A549 treated with CORT108297 at 1 μM for 4 hours (cell line): ENCODE measurements at places on chromosomes 4 and X. TPM values are rescaled to one million over a fixed set of nuclear protein-coding genes. Genes with fewer than 3 reads are reported as not detected.

LIAS gene
- total RNA-seq, result 10.0 to 13.3 TPM (median 11.0 TPM) in 5 replicates

FHDC1 gene
- total RNA-seq, result 0.35 to 0.54 TPM (median 0.44 TPM) in 5 replicates

IL2RG gene
- 0.07 to 0.32 TPM in 2 of 5 replicates, not detected in the others for total RNA-seq

MAGEC3 gene
- total RNA-seq, result not detected in 5 replicates

CLGN gene
- total RNA-seq, result 4.2 to 7.4 TPM (median 5.2 TPM) in 5 replicates

ATP1B4 gene
- total RNA-seq, result not detected in 5 replicates

AFM gene
- total RNA-seq, result not detected in 5 replicates

TLR6 gene
- total RNA-seq, result 3.1 to 4.4 TPM (median 3.7 TPM) in 5 replicates

EDA2R gene
- total RNA-seq, result 11.3 to 14.6 TPM (median 13.5 TPM) in 5 replicates

TKTL1 gene
- total RNA-seq, result 0.03 TPM in 1 of 5 replicates, not detected in the others

YY2 gene
- total RNA-seq, result 2.3 to 2.8 TPM (median 2.4 TPM) in 5 replicates

TREX2 gene
- total RNA-seq, result 1.0 to 1.8 TPM (median 1.7 TPM) in 5 replicates

USP17L20 gene
- not detected in 5 replicates for total RNA-seq

BEX5 gene
- not detected in 5 replicates for total RNA-seq

DSPP gene
- not detected in 5 replicates for total RNA-seq

TMEM271 gene
- not detected in 5 replicates for total RNA-seq

UCHL1 gene
- total RNA-seq, result 963 to 1,029 TPM (median 989 TPM) in 5 replicates

MCF2 gene
- 0.03 to 0.08 TPM (median 0.05 TPM) in 4 of 5 replicates, not detected in the other for total RNA-seq

SOX3 gene
- not detected in 5 replicates for total RNA-seq

IGSF1 gene
- total RNA-seq, result 0.25 to 0.41 TPM (median 0.32 TPM) in 5 replicates

STOX2 gene
- 1.5 to 3.4 TPM (median 2.9 TPM) in 5 replicates for total RNA-seq

PNCK gene
- total RNA-seq, result 0.21 to 0.37 TPM (median 0.24 TPM) in 3 of 5 replicates, not detected in the others

TMEM144 gene
- total RNA-seq, result 3.0 to 4.7 TPM (median 3.5 TPM) in 5 replicates

MID1IP1 gene
- total RNA-seq, result 28.3 to 41.6 TPM (median 36.4 TPM) in 5 replicates

VCX3B gene
- total RNA-seq, result not detected in 5 replicates

GAGE2A gene
- total RNA-seq, result not detected in 5 replicates

PFKFB1 gene
- total RNA-seq, result 0.06 to 0.14 TPM (median 0.10 TPM) in 5 replicates

GUCY1B1 gene
- 0.18 to 0.38 TPM (median 0.25 TPM) in 5 replicates for total RNA-seq

RAB39B gene
- total RNA-seq, result 0.60 to 1.2 TPM (median 0.76 TPM) in 5 replicates

CXorf51B gene
- total RNA-seq, result not detected in 5 replicates

PRPS2 gene
- 36.2 to 45.9 TPM (median 43.3 TPM) in 5 replicates for total RNA-seq
